IPS-NIHi11 (cell line): ENCODE measurements at places on chromosomes 7 and 10.

GRCh38 chr7:133945497-133945896, 181.6 kb upstream of the LRGUK start:
- no peak for DNase-seq

GRCh38 chr7:127953423-127954356, 77.5 kb downstream of the LRRC4 start:
- no peak for DNase-seq

GRCh38 chr10:3385487-3385886, 212.9 kb upstream of the PITRM1 start:
- DNase-seq = no peak

- DNase-seq = no peak
Observed at GRCh38 chr7:1283337-1283736, 50.7 kb downstream of the UNCX start.

GRCh38 chr7:107632492-107632865, 28.1 kb upstream of the SLC26A4 start:
- DNase-seq = no peak

DNA sequence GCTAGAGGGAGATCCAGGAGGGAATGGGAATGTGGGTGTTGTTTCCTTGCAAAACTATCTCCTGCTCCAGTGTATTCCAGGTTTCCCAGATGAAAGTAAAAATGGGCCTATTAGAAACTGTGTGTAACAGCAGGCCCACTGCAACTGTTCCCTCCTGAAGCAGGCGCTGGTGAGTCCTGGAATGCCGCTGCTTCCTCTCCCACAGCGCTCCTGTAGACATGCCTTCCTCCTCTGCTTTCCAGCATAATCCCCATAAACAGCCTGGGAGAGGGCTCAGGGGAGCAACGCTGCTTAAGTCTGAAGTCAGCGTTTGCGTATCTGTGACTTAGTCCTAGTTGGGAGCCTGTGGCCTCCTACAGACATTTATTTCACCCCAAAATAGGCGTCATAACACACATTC, 551.0 kb upstream of the FOXK1 start:
- peak; percentile 67 for DNase-seq

GRCh38 chr10:130656187-130656575, 520.0 kb downstream of the GLRX3 start:
- DNase-seq = no peak

DNA sequence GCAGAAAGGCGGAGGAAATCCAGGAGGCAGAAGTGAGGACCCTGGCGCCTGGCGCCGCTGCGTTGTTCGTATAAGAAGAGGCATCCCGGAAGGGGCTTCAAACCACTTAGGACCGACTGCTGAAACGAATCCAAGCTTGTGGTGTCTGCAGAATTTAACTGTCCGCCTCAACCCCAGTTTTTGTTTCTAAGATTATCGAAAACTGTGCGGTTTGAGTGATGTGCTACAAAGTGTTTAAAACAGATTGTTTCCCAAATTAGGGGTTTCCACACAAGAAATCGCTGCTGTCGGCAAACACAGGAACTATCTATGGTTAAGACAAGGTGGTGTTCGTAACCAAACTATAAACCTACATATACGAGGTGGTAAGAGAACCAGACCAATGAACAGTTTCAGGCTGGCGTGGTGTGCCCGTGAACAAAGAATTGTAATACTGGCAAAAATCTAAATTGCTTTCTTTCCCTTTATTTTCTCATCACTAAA, 835 bp upstream of the DGKI start:
- DNase-seq = peak; percentile 26

GRCh38 chr10:43938810-43939209, 290.1 kb upstream of the ZNF32 start:
- DNase-seq = no peak

DNA sequence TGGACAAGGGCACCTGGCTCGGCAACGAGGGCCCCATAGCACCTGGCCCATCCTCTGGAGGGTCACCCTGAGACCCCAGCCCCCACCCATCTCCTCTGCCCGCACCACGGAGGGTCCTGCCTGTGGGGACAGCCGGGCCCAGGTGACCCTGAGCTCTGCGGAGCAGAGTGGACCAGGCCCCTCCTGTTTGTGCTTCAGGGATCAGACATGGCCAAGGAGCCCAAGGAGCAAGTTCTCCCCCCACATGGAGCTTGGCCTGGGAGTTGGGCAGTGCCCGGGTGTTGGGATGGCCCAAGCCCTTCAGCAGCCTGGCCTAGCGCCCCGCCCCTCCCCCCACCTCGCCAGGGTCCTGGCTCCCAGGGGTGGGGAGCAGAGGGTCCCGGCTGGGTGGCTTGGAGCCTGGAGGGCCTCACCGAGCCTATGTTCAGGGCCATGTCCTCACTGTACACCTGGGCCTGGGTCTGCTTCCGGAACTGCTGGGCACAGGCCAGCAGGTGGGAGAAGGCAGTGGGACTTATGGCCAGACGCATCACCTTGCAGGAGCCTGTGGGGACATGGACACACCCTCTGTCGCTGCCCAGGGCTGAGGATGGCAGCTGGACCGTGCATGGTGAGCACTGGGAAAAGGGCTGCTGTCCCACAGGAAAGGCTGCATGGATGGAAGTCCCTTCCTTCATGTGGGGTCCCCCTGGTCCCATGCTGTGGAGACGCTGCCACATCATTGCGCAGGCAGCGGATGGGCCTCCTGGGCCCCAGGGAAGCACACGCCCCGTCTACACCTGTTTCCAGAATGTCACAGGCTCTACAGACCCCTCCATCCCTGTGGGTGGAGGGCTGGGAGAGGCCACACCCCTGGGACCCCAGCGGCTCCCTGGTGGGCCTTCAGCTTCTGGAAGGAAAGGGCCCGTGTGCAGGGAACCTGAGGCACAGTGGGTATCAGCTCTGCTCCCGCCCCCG, 49.2 kb upstream of the NKX6-2 start:
- DNase-seq = peak; percentile 4

GRCh38 chr7:5234852-5235831, 45.1 kb downstream of the WIPI2 start:
- no peak for DNase-seq

DNA sequence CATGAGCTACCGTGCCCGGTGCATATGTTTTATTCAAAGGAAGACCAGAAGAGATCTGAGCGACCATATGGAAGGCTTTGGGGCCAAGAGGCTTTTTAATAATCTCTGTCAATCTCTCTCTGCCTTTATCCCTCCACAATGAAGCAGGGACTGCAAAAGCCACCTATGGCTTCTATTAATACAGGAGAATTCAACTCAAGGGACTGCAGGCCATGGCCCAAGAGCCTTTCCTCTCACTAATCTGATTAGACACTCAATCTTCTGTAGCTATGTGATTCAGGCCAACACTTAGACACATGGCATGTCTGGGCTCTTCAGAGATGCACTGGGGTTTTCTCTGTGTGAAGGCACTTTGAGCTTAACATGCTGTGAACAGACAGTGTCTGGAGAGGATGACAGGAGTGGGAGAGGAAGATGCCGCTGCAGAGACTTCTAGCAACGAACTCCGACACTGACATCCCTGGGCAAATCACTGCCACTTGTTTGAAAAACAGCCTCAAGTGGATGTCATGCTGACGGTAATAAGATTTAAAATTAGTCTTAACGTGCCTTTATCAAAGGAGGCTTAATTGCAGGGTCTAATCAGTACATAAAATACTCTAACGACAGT, 114.4 kb upstream of the AOAH start:
- no peak for DNase-seq

- DNase-seq = no peak
Observed at GRCh38 chr7:117085769-117086463, 132.6 kb downstream of the ST7 start.

DNA sequence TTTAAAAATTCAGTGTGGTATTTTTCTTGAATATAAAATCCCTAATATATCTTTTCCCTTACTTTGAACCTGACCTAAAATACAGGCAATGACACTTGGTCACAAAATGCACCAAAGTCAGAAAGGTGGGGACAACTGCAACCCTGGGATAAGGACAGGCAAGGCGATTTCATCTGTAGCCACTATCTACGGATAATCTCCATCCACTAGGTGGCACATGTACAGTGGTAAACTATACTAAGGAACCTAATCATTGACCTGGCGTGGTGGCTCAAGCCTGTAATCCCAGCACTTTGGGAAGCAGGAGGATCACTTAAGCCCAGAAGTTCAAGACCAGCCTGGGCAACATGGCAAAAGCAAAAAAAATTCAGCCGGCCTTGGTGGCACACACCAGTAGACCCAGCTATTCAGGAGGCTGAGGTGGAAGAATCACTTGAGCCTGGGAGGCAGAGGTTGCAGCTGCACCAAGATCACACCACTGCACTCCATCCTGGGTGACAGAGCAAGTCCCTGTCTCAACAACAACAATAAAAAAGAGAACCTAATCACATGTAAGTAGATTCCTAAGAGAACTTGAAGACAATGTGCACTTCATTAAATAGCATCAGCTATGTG, 98.9 kb downstream of the KMT2C start:
- DNase-seq = peak; percentile 54

GRCh38 chr10:123272171-123272570, 118.0 kb downstream of the BUB3 start:
- no peak for DNase-seq

GRCh38 chr10:69453795-69454194, 2.5 kb downstream of the TSPAN15 start:
- no peak for DNase-seq

DNA sequence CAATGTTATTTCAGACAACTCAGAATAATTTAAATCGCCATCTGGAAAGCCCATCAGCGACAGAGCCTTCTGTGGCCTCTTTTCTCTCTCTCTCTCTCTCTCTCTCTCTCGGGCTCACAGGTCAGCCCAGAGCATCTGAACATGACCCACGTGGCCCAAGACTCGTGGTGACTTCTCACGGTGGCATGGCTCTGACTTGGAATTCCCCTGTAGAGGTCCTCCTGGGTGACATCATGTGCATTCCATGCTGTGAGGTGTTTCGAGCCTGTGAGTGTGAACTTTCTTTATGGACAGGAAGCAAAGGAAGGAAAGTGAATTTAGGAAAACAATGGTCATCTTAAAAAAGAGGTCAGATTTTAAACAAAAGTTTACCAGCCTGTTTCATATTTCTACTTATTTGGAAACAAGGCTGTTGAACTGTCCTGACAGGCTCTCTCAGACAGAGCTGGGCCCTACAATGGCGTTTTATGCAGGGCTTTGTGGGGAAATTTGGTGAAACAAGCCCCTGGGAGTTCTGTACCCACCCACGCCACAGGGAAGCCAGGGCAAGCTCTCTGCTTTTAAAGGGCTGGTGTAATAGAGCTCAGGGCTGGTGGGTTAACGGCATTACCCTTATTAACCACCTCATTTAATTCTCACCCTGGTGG, 359.7 kb upstream of the ZNF32 start:
- DNase-seq = no peak

- DNase-seq = no peak
Observed at GRCh38 chr10:34899161-34899560, 84.1 kb upstream of the PARD3 start.

DNA sequence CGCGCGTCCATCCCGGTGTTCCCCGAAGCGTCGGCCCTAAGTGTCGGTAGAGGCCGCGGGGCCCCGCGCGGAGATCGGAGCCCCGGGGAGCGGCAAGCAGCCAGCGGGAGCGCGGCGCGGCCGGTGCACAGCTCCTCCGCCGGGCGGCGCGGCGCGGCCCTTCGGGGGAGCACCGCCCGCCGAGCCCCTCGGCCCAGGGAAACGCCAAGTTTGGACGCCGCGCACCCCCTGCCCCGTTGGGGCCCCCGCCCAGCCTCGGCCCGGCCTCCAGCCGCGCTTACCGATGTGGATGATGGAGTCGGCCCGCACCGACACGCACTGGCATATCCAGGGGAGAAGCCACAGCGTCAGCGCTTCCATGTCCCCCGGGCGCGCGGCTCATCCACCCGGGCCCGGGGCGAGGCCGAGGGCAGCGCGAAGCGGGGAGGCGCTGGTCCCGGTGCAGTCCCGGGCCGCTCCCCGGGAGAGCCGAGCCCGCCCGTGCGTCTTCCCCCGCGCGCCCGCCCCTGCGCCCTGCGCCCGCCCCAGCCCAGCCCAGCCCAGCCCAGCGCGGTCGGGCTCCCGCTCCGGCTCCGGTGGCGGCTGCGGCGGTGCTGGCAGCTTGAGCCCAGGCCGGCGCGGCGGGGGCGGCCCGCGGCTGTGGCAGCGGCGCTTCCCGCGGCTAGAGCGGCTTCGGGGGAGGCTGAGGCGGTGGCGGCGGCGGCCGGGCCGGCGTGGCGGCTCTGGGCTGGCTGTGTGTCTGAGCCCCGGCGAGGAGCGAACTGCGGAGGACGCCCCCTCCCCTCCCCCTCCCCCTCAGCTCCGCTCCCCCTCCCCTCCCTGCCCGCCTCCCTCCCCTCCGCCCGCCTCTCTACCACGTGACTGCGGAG, at the start of gene GRID1:
Gene GRID1, minus strand, starts transcription at position 763 of the 869 bp plus-strand sequence.
- DNase-seq = peak; percentile 92

DNA sequence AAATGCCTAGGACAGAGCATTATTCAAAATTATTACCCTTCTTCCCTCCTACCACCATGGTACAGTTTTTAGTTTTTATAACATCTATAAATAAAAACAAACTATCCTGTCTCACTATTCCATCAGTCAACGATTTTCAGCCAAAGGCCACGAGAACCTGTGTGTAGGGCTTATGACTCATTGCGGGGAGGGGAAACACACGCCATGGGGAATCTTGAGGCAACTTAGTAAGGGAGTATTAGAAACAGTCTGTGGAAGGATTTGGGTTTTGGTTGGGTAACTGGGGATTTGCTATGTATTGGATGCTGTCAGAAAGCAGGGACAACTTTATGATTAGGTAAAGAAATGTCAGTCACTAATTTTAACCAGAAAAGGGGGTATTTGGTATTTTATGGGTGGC, 14.7 kb downstream of the GPR141 start:
- DNase-seq = no peak

GRCh38 chr7:106793015-106793975, 71.8 kb upstream of the PIK3CG start:
- peak; percentile 58 for DNase-seq

- DNase-seq = no peak
Observed at GRCh38 chr7:52735656-52736055, 299.8 kb upstream of the POM121L12 start.

- DNase-seq = no peak
Observed at GRCh38 chr7:151925446-151926335, 30.6 kb upstream of the GALNTL5 start.

- DNase-seq = no peak
Observed at GRCh38 chr7:44498230-44498954, 7.9 kb upstream of the NUDCD3 start.
